ENCODE measurements at places on chromosomes 16 and 17.

DNA sequence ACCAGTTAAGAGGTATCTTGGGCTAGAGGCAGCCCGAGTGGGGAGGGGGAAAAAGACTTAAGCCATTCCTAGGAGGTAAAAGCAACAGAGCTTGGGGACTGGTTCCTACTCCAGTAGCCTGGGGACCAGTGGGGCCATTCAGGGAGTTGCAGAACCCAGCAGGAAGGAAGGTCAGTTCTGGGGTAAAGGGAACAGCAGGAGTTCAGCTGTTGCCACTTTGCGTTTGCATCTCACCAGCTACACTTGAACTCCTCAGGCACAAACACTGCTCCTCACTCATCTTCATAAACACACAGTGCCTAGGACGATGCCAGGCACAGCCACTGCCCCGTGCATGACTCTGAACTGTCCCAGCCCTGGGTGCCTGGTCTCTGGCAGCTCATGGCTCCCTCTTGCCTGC is 4.0 kb downstream of the HAP1 start:
- no peak for DNase-seq

- DNase-seq = no peak
Observed at GRCh38 chr16:87140211-87141200, 176.7 kb downstream of the C16orf95 start.

- DNase-seq = no peak
Observed at GRCh38 chr16:1713933-1714332, 7.9 kb downstream of the MAPK8IP3 start.

- DNase-seq = no peak
Observed at GRCh38 chr17:41619036-41619926, 5.1 kb downstream of the KRT17 start.

- DNase-seq = no peak
Observed at GRCh38 chr17:79742951-79743476, 12.3 kb downstream of the ENPP7 start.

DNA sequence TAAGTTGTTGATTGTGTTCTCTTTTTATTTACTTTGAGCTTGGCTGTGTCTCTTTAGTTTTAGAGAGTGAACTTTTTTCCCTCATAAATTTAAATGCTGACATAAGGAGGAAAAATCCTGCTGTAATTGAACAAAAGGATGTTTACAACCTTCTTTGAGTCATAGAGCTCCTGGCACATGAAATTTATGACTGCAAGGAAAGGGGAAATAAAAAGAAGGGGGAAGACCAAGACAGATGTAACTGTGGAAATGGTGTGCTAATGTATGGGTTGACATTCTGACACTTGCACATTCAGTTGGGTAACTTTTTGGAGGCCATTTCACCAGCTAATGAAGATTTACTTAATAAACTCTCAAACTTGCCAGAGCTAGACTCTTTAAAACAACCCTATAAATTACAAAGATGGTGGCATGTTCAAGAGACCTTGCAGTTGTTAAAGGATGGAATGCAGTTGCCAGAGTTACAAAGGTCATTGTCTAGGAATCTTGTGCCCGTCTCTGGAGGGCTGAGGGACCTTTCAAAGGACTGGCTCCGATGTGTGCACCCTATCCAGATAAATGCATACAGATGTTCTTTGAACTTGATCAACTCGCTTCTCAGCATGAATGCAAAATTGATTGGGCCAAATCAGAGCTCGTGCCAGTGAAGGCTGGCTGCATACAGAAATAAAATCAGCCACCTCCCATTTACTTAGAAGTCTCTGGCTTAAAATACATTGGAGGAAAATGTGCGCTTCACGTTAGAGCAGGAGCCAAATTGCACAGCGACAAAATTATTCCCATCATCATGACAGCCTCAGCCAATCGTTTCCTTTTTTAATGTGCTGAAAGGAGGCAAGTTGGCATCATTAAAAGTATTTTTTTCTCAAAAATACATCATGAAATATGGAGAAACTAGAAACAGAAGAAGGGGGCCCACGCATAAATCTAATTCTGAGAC is 289.0 kb upstream of the XYLT1 start:
- no peak for DNase-seq

GRCh38 chr16:49598383-49599170 is 225.0 kb downstream of the C16orf78 start:
- no peak for DNase-seq

- DNase-seq = no peak
Observed at GRCh38 chr17:7107012-7107754, 7.4 kb downstream of the ASGR2 start.

- no peak for DNase-seq
Observed at GRCh38 chr17:38926293-38927070, 1.1 kb downstream of the LASP1NB start.

- no peak for DNase-seq
Observed at GRCh38 chr17:3917391-3917931, 1.2 kb upstream of the P2RX1 start.

- DNase-seq = no peak
Observed at GRCh38 chr17:41507315-41507880, 2.0 kb upstream of the KRT13 start.

Measured in AG04449 (cell line).